ENCODE measurements at places on chromosomes 5 and 9.

- DNase-seq, result no peak
Observed at GRCh38 chr5:71652803-71653543, 65.8 kb downstream of the MCCC2 start.

DNA sequence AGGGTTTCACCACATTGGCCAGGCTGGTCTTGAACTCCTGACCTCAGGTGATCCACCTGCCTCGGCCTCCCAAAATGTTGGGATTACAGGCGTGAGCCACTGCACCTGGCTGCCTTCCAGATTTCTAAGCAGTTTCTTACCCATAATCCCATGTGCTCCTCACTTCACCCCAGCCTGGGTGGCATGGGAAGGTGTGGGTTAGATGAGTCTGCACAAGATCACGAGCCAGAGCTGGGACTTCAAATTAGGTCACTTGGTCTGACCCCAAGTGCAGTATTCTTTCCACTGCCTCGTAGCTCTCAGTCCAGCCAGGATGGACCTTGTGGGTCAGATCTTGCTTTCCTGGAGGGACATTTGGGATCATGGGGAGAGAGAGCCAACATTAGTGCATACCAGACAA, 37.5 kb upstream of the STRBP start:
- no peak for DNase-seq

- no peak for DNase-seq
Observed at GRCh38 chr9:81086416-81086815, 602.9 kb downstream of the TLE1 start.

DNA sequence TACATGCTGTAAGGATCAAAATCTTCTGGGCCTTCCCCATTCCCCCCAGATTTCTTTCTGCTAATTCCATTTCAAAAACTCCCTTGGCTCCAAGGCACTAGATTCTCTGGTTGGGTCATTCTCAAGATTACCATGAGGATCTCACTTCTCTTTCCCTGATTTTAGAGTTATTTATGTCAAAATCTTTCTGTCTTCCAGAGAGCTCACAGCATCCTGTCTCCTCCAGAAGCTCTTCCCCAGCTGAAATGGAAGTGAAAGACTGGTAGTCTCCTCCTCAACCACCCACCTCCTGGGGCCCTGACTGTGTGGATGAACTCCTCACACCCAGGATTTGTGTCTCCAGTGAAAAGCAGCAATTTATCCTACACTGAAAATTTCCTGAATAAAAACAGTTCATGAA, 11.9 kb upstream of the ZNF366 start:
- no peak for DNase-seq

DNA sequence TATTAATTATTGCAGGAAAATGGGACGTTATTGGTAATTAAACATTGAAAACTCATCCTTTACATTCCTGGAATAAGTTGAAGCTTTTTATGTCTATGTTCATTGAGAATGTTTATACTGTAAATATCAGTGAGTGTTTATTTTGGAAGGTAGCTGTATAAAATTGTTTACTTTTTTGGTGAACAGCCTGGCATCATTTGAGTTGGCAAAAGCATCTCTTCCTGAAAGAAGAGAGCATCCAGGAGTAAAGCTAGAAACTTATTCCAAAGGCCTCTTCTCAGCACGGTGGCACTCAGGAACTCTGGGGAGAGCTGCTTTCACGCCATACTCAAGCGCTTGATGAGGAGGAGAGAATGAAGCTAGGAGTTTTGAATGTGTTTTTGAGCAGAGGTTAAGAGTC, 79.9 kb downstream of the GAPVD1 start:
- no peak for DNase-seq

DNA sequence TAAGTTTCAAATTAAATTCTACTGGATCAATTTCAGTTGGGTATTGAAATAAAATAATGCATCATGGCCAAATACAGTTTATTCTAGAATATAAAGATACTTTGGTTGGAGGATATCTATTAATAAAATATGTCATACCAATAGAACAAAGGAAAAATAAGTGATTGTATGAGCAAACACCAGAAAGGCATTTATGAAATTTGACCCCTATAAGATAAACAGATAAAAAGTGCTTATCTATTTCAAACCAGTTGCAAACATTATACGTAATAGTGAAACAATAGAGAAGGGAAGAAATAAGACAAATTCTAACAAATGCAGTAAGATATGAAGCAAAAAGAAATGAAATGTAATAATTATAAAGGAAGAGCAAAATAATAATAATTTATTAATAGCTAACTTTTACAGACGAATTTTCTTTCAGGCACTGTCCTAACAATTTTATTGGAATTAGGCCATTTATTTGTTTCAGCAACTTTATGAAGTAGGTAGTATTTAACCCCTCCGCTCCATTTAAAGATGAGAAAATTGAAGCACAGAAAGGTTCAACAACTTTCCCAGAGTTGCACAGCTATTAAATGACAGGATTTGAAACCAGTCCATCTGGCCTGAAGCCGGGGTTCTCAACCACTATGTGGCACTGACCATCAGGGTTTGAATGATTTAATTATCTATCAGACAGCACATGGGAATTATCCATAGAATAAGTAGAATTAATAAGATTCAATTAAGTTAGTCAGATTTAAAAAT, 20.8 kb downstream of the ANKRD55 start:
- DNase-seq, result no peak

DNA sequence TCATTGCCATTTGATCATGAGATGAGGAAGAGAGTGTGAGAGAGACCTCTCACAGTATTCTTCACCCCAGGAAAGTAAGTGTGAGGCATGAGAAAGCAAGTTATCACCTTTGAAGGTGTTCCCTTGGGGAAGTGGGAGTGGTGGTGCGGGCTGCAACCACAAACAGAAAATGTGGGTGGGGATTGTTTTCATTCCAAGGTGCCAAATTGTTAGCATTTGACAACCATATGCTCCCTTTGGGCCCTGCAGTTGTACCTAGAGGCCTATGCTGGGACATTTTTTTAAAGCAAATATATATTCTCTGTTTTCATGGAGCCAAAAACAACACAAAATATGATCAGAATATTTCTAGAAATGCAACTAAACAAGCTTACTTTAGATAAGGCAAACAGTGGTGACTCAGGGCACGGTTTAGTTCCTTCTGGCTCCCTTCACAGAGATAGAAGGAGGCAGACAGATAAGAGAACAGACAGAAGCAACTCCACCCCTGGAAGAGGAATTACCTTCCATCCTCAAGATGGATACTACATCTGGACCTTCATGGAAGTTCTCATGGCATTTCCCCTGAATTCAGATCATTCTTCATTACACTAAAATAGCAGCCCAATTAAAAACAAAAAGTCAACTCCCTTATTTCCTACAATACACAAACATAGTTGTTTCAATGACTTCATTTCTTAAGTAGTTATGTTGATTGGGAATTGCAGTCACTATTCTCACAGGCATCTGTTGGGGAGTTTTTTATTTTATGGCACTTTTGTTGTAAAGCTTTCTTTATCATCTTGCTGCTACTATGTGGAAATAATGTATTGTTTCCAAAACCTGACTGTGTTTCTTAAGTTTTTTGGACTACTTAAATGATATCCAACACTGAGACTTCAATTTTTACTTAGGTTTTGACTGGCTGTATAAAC, 416.6 kb downstream of the PLK2 start:
- no peak for DNase-seq

- no peak for DNase-seq
Observed at GRCh38 chr9:130172161-130172857, at the start of gene NCS1. Gene NCS1, plus strand, starts transcription at chr9:130172404. Its CDS starts 260 bp downstream, at chr9:130172664.

GRCh38 chr9:22033012-22033630, 24.0 kb upstream of the CDKN2B start:
- DNase-seq, result no peak

DNA sequence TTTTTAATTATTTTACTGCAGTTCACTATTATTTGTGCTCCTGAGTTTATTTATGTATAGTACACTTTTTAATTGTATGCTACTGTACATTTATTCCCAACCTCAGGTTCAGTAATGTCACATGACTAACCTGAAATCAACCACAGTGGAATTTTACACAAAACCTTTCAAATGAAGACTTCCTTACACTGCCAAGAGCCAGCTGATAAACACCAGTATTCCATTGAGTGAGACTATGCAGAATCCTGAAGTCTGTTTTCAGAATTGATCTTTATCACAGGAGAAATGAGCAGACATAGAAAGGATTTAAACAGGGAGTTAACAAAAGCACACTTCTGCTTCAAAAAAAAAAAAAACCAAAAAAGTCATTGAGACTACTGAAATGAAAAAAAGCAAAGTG, 219.5 kb downstream of the PRR16 start:
- DNase-seq, result no peak

GRCh38 chr9:14992081-14992480, 81.9 kb upstream of the FREM1 start:
- no peak for DNase-seq

DNA sequence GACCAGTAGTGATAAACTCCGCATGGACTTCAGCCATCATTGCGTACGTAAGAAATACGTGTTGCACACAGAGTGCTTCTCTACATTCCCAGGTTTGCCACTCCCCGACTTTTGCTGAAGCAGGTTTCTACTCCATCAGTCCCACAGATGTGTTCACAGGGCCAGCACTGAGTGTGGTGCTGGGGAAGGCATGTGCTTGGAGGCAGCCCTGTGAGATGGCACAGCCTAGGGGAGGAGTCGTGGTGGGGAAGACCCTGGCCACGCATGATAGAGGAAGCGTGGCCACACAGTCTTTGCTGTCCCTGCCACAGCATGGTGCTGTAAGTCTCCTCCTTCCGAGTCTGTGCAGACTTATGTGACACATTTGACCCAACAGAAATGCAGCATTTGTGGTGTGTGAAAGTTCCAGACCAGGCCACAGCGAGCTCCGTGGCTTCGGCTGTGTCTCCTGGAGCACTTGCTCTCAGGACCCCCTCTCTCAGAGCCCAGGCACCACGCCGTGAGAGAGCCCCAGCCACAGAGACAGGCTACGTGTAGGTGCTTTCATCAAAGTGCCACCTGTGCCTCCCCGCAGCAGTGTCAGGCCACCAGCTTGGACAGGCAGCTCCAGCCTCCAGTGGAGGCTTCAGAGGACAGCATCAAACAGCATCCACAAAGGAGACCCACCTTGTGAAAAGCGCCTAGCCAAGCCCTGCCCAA, 197.8 kb downstream of the AUH start:
- DNase-seq, result no peak

- no peak for DNase-seq
Observed at GRCh38 chr9:116975126-116975525, 288.0 kb downstream of the TRIM32 start.

- DNase-seq, result no peak
Observed at GRCh38 chr9:137724818-137725240, 106.0 kb downstream of the EHMT1 start.

- DNase-seq, result no peak
Observed at GRCh38 chr9:107274096-107274495, 9.0 kb upstream of the RAD23B start.

DNA sequence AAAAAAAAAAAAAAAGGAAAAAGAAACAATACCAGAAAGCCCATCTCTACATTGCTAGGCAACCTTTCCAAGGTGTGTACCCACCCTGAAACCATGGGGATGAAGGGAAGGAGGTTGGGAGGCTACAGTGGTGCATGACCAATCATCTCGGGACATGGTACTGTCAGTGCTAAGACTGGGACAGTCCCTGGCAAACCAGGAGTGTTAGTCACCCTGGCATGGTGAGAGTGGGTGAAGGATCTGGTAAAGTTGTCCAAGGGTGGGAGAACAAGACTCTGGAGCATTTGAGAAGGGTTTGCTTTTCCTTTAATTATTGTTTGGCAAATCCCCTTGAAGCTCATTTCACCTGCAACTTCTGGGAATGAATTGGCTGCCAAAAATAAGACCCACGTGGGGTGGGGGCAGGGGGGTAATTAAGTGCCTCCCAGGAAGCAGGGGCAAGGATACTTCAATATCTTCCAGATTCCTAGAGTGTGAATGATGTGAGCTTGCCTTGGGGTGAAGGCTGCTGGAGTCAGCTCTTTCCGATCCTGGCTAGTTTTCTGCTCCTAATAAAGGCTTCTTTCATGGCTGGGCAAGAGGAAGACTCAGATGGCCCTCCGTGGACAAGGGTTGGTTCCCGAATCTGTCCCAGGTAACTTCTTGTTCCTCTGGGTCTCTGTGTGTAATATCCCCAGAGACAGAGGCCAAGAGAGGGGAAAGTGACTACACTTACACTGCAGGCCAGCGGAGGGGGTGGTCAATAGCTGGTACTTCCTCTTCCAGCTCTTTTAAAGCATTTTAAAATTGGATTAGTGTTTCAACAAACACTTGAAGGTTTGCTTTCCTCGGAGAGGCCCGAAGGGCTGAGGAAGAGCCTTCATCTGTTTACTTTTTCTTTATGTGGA, 61.6 kb upstream of the SPRY4 start:
- no peak for DNase-seq

DNA sequence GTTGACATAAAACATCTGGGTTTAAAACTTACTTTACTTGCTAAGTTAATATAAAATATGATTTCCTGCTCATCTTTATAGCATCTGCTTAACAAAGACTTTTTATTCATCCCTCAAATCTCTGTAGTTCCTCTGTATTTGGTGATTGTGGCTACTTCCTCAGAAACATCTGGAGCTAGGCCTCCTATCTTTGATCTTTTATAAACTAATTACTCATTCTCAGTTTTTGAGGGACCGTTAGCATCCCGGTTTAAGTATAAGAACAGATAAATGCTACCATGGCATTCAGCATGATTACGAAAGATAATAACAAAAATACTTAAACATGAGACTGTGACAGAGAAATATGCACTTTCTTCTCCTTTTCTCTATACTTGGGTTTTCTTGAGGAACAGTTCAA, 85.3 kb downstream of the SLC38A9 start:
- no peak for DNase-seq

DNA sequence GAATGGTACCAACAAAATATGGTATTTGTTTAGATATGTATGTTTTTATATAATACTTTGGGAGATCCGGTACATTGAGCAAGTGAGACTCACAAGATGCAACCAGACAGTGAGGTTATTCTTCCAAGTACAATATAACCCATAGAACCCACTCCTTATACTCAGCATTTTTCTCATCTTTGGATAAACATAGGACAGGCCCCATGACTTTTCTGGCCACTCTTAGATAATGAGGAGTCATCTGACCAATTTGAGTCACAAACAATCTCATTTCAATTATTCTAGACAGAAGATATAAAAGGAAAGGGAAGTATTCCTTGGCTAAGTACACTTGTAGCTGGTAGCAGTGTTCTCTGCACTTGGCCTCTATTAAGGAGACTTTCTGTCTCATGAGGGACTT, 150.2 kb downstream of the SGCD start:
- no peak for DNase-seq

GRCh38 chr5:76982450-76982849, 29.6 kb downstream of the CRHBP start:
- DNase-seq, result no peak

DNA sequence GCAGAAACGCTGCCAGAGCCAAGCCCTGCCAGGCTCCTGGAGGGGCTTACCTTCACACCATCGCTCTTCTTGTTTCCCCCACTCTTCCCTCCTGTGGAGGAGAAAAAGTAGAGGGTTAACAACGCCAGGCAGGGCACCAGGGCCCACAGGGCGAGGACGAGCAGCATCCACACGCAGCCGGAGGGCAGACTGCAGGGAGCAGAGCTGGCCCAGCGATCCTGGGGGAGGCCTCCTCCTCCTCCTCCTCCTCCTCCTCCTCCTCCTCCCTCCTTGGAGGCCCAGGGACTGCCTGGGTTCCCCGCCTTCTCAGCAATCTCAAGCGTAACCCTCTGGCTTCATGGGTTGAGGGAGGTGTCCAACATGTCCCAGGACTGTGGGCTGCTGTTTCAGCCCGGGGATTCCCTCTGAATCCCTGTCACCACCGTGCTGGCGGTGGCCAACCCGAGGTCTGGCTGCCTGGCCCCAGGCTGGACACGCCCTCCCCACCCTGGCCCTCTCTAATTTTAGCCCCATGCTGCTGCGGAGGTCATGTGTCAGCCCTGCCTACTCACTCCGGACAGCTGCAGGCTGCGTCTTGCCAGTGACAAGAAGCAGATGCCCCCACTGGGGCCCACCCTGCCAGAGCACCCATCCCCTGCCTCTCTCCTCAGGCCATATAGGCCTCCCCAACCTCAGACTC, 44.3 kb downstream of the CAMK2A start:
- no peak for DNase-seq
